ENCODE measurements at places on chromosomes 13 and 19.

- DNase-seq, result peak; percentile 90
Observed at GRCh38 chr19:52200044-52200443, 10.2 kb downstream of the PPP2R1A start.

DNA sequence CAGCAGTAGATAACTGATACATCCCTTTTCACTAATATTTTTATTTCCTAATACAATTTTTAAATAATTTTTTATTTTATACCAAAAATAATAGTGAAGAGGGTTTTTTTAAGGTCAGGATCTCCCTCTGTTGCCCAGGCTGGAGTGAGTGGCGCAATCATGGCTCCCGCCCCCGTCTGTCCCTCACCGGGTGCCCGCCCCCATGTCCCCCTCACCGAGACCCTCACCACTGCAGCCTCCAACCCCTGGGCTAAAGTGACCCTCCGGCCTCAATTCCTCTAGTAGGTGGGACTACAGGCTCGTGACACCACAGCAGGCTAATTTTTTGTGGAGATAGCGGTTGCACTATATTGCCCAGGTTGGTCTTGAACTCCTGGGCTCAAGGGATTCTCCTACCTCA, 17.8 kb upstream of the ZNF846 start:
- no peak for DNase-seq

- no peak for DNase-seq
Observed at GRCh38 chr13:39170711-39171110, 132.5 kb downstream of the NHLRC3 start.

DNA sequence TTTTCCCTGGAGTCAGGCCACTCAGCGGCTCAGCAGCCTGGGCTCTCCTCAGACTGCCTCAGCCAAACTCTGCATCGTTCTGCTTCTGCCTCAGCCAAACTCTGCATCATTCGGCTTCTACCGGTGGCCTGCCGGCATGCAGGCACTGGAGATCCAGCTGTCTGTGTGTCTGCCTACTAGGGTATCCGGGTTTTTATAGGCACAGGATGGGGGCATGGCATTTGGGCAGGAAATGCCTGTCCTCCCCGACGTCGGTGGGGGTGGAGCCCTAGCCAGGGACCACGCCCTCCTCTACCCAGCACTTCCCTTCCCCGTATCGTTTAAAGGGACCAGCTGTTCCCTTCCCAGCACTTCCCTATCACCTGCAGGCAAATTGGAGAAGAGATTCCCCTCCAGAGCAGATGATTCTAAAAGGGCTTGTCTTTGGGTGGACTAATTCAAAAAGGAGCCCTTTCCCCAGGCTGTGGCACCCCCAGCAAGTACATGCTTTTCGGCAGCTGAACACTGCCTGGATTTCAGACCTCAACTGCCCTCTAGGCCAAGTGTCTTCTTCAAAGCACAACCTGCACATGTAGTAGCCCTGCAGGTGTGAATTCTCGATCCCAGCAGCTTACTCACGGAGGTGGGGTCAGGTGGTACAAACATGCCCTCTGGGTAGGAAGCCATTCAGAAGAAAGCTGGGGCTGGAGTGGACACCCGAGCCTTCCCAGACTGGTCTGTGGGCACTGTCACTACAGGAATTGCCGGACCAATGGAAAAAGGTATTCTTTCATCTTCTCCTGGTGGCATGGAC, 25.4 kb upstream of the GPR12 start:
- peak; percentile 1 for DNase-seq

GRCh38 chr13:40770609-40770933, 419 bp downstream of the MRPS31 start:
- no peak for DNase-seq

DNA sequence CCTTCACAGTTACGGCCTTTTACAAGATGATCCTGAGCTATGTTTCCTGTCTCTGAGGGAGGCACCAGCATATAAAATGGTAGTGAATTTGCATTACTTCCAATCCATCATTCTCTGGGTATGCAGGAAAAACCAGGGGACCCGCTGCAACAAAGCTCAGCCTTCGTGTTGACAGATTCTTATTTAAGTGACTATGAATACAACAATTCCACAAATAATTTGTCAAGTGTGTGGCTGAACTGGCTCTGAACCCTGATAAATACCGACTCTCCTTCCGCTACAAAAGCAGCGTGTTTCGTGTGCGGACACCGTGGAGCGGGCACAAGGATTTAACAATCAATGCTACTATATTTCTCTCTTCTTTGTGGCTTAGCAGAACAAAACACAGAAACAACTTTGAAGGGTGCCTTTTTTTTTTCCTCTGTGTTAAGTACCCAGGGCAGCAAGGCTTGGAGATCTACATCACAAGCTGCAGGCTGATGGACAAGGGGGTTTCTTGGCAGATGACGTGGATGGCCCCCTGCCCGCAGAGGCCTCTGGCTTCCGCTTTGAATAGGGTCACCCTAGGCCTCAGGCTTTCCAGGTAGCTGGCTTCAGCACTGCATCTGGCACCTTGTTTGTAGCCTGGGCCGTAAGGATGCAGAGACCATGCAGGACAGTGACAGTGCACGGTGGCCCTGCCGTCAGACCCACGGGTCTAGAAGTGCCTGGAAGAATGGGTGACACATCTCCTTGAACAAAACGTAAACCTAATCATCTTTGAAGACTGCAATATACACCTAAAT, 280.5 kb upstream of the TSHZ3 start:
- no peak for DNase-seq

Measured in fibroblast of mammary gland (primary cell).